Naive thymus-derived CD4-positive, alpha-beta T cell (primary cell): ENCODE measurements at places on chromosomes 12 and 14. TPM values are rescaled to one million over a fixed set of nuclear protein-coding genes. Genes with fewer than 3 reads are reported as not detected.

Gene KLHL33
- total RNA-seq: 0.14 TPM

Gene MEG3
- 0.80 TPM for total RNA-seq

DNA sequence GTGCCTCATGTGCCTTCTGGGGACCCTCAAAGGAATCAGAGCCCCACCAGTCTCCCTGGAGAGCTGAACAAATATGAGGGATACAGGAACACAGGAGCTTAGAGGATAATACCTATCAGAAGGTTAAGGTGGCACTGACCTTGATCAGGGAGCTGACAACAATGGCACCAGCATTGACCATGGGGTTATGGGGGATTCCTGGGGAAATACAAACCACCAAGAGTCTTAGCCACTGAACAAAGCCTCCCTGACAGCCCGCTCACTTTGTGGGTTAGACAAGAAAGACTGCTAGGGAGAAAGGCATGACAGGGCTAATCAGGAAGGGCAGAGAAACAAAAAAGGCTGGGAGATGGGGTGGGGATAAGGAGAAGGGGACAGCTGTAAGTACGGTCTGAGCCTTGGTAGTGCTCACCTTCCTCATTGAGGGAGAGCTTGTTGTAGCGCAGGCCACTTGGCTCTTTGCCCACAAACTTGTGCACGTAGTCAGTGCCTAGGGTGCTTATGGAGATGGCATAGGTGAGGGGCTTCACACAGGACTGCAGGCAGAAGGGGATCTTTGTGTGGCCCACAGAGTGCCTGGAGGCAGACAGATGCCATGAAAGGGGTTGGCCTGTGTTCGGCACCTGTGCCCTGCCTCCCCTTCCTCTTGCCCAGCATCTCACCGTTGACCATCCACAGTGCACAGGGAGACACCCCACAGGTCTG is 9.3 kb downstream of the SPRYD4 start:
- H3K27ac ChIP-seq: no peak overlapping the region
- no peaks in the 10 kb centered on the region for H3K4me1 ChIP-seq
- H3K27me3 ChIP-seq: no peaks in the 10 kb centered on the region
- DNase-seq: no peak
- H3K36me3 ChIP-seq: peaks cover 3% of the 10 kb centered on the region
- H3K4me3 ChIP-seq: no peak overlapping the region

- no peaks in the 10 kb centered on the region for H3K4me1 ChIP-seq
- no peaks in the 10 kb centered on the region for H3K36me3 ChIP-seq
- H3K27ac ChIP-seq: no peak overlapping the region
- H3K4me3 ChIP-seq: no peak overlapping the region
Measured at GRCh38 chr12:99367181-99367580, 280.4 kb upstream of the GARIN6 start.

DNA sequence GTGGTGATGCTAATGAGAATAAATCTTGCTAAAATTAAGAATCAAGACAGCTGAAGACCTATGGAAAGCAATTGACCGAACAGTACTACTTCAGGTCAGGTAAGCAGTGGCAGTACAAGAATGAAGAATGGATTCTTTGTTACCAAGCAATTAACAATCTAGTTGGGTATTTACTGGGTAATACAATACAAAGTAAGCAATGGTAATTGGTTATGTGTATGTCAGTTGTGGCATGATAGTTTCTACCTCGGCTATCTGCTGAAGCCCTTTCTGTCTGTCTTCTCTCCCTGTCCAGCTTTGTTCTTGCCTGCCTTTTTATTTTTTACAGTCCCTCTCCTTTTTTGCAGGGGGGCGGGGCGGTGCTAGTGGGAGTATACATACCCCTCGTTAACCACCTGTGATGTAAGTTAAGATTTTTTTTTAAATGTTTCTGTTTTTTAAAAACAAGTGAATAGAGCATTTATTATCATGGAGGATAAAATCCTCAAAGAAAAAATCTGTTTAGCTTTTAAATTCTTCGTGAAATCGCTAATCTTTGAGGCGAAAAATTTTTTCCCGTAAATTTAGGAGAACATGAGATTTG is 75.9 kb downstream of the RCOR1 start:
- H3K36me3 ChIP-seq: no peaks in the 10 kb centered on the region
- no peaks in the 10 kb centered on the region for H3K4me1 ChIP-seq
- no peak for DNase-seq

- no peaks in the 10 kb centered on the region for H3K27me3 ChIP-seq
- H3K27ac ChIP-seq: no peak overlapping the region
- H3K4me3 ChIP-seq: no peak overlapping the region
- DNase-seq: no peak
- no peaks in the 10 kb centered on the region for H3K36me3 ChIP-seq
- H3K4me1 ChIP-seq: no peaks in the 10 kb centered on the region
Measured at GRCh38 chr12:121484967-121485366, 85.0 kb downstream of the RNF34 start.
